ENCODE measurements at places on chromosomes 16 and 17. TPM values are rescaled to one million over a fixed set of nuclear protein-coding genes. Genes with fewer than 3 reads are reported as not detected.

The CA4 gene
- not detected for total RNA-seq

The MPP2 gene
- 2.9 TPM for total RNA-seq

The KRT23 gene
- total RNA-seq = not detected

The ADAMTS18 gene
- 9.4 TPM for total RNA-seq

The ZFP90 gene
- 36.1 TPM for total RNA-seq
